Activated T-cell treated with anti-CD3 and anti-CD28 coated beads, Interleukin-2, amount 50 U/mL, for 1 hour (primary cell): ENCODE measurements at places on chromosomes 6 and 20.

DNA sequence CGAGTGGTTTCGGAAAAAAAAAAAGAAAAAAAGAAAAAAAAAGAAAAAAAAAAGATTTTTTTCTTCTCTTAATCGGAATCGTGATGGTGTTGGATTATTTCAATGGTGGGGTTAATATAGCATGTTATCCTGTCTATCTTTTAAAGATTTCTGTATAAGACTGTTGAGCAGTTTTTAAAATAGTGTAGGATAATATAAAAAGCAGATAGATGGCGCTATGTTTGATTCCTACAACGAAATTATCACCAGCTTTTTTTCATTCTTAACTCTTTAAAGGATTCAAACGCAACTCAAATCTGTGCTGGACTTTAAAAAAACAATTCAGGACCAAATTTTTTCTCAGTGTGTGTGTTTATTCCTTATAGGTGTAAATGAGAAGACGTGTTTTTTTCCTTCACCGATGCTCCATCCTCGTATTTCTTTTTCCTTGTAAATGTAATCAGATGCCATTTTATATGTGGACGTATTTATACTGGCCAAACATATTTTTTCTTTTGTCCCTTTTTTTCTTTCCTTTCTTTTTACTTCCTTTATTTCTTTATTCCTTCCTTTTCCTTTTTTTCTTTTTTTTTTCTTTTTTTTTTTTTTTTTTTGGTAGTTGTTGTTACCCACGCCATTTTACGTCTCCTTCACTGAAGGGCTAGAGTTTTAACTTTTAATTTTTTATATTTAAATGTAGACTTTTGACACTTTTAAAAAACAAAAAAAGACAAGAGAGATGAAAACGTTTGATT is 3.6 kb downstream of the SOX4 start:
- DNase-seq, result no peak

GRCh38 chr6:116010386-116010785 is 50.3 kb downstream of the FRK start:
- no peak for DNase-seq

GRCh38 chr6:74834967-74835366 is 370.9 kb downstream of the COL12A1 start:
- DNase-seq, result no peak

DNA sequence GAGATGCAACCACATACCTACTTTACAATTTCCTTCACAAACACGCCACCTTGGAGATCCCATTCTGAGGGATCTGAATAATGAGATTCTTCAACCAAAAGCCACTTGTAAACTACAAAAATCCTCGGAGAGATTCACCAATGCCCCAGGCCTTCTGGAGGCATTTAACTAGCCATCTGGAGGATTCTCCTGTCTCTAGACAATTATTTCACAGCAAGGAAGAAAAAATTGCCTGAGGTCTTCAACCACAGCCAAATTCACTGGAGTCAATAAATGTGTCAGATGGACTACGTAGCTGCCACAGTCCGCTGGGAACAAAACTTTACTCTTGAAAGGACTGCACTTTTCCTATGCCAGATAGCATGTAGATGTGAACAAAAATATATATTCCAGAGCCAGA is 19.0 kb upstream of the DCDC2 start:
- DNase-seq, result no peak

GRCh38 chr20:9660236-9660868 is 146.0 kb downstream of the LAMP5 start:
- no peak for DNase-seq

DNA sequence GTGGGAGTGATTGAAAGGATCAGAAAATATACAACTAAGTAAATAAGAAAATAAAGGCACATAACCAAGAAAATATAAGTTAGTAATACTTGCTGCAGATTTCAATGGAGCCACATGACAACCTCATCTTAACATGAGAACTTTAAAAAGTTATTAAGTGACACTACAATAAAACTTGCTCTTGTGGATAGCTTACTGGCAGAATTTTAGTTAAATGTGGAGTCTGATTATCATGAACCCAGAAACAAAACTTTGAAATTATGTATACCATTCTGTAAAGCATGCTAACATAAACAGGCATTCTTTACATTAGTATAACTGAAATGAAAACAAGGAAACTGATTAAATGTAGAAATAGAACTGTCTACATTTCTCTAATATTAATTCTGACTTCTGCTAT is 220.9 kb downstream of the RFPL4B start:
- no peak for DNase-seq

GRCh38 chr6:115271434-115271833 is 789.3 kb downstream of the FRK start:
- DNase-seq, result no peak
